ENCODE measurements at places on chromosomes 1 and 21.

- H3K36me3 ChIP-seq = no peaks in the 10 kb centered on the region
- H3K4me3 ChIP-seq = no peak overlapping the region
- H3K4me1 ChIP-seq = no peaks in the 10 kb centered on the region
These were observed 13.4 kb downstream of the ADORA1 start for GRCh38 chr1:203140743-203141520.

DNA sequence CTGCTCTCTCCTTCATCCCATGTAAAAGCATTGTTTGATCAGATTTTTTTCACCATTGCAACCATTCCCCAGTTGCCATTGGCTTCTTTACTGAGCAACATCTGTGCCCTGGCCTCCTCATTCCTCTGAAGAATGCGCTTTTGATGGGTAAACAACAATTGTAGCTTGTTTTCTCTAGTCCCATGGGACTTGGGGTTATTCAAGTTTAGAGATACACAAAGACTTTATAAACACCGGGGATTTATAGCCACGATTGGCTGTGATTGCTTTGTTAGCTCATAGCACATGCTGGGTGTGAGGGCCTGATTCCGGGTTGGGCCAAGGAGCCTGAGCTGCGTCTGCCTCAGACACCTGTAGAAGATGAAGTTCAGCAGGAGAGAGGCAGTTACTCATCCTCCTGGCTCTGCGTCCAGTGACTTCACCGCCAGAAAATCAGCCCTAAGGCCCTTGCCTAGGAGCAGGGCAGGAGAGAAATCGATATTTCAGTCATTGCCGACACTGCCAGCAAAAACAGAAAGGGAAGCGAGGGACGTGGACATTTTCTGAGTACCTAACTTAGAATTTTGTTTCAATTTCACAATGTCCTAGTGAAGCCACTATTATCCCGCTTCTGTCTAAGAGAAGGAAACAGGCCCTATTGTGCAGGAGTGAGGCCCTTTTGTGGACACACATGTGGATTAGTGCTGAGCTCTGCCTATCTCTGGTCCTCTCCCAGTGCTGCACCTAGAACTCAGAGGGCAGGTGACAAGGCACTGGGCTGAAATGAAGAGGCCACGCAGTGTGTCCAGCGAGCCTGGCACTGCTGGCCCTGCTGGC, 159.8 kb upstream of the USP24 start:
- H3K27me3 ChIP-seq = no peaks in the 10 kb centered on the region
- no peak overlapping the region for H3K27ac ChIP-seq
- H3K4me1 ChIP-seq = no peaks in the 10 kb centered on the region
- no peak for DNase-seq

DNA sequence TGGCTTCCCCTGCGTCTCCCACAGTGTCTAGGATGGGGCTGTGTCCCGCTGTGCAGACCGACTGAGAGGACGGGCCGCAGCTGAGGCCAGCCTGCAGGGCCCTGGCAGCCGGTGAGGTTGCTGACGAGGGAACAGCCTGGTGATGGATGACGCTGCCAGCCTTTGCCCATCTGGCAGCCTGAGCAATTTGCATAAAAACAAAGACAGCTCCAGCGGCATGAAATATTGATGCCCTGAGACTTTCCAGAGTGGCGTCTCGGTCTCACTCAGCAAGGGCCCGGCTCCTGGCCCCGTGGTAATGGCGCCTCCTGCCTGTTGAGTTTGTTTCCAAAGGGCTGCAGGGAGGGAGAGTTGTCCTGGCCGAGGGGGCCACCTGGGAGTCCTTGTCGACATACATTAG, 19.1 kb upstream of the KCNA10 start:
- H3K4me3 ChIP-seq = no peak overlapping the region
- H3K27me3 ChIP-seq = no peaks in the 10 kb centered on the region
- no peak for DNase-seq
- H3K4me1 ChIP-seq = no peaks in the 10 kb centered on the region
- no peaks in the 10 kb centered on the region for H3K36me3 ChIP-seq

- no peak for DNase-seq
- H3K27ac ChIP-seq = no peak overlapping the region
- H3K36me3 ChIP-seq = no peaks in the 10 kb centered on the region
- H3K4me3 ChIP-seq = no peak overlapping the region
- H3K4me1 ChIP-seq = no peaks in the 10 kb centered on the region
These were observed 27.4 kb upstream of the HRNR start for GRCh38 chr1:152251391-152251790.

GRCh38 chr1:206049919-206050600, 2.9 kb upstream of the RHEX start:
- H3K27ac ChIP-seq = no peak overlapping the region
- H3K36me3 ChIP-seq = no peaks in the 10 kb centered on the region
- no peaks in the 10 kb centered on the region for H3K4me1 ChIP-seq
- no peak for DNase-seq
- no peaks in the 10 kb centered on the region for H3K27me3 ChIP-seq

DNA sequence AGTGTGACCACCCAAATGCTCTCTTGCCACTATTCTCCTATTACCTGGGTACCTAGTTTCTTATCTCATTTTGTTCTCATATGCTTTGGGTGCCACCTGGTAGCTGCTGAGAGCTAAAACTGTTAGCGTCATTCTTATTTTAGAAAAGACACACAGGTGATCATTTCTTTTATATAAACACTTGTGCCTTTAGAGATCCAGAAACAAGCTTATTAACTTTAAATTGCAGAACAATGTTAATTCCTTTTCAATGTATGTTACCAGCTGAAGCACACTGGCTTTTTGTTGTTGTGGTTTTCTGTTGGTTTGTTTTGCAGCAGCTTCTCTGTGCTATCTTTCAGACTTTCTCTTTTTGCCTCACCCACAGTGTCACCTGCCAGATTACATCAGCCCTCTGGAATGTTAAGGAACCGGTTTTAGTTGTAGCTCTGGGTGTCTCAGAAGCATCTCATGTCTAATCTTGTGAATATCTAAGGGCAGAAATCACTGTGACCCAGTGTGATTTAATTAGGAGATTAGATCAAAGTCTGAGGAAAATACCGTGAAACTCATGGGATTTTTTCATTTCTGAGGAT, 43.4 kb upstream of the SLC19A2 start:
- H3K36me3 ChIP-seq = no peaks in the 10 kb centered on the region
- H3K27me3 ChIP-seq = no peaks in the 10 kb centered on the region
- no peak overlapping the region for H3K4me3 ChIP-seq
- H3K4me1 ChIP-seq = no peaks in the 10 kb centered on the region
- DNase-seq = no peak
- H3K27ac ChIP-seq = no peak overlapping the region

DNA sequence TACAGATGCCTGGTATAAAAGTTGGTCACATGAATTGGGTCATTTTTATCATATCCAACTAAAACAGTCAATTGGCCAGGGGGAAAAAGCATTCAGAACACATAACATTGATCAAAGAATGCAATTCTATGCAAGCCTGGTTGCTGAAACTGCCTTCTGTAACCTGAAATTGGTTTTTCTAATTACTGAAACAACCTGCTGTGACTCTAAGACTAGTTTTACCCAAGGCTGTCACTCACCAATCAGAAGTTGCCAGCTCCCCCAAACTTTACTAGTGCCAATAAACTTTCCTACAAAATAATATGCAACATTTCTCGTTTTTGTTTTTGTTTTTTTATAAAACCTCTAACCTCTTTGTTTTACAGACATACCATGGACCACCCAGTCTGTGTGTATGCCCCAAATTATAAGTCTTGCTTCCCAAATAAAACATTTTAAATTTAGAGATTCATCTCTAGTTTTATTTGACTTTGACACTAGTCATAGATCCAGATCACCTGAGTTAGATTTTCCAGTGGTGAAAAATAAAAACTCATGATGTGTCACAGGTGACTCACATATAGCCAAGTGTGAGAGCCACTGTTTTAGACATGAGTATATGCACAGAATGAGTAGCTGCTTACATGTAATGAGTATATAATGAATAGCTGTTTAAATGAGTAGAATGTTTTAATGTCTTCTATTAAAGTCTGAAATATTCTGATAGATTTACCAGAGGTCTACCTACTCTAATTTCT, 64.2 kb upstream of the CR2 start:
- H3K27ac ChIP-seq = no peak overlapping the region
- no peaks in the 10 kb centered on the region for H3K36me3 ChIP-seq
- no peak overlapping the region for H3K4me3 ChIP-seq
- H3K4me1 ChIP-seq = no peaks in the 10 kb centered on the region

- H3K27me3 ChIP-seq = no peaks in the 10 kb centered on the region
- H3K36me3 ChIP-seq = no peaks in the 10 kb centered on the region
- DNase-seq = no peak
- H3K4me3 ChIP-seq = peak overlapping the region; percentile 51
- no peaks in the 10 kb centered on the region for H3K4me1 ChIP-seq
These were observed 26.3 kb upstream of the IER5 start for GRCh38 chr1:181061891-181062835.

DNA sequence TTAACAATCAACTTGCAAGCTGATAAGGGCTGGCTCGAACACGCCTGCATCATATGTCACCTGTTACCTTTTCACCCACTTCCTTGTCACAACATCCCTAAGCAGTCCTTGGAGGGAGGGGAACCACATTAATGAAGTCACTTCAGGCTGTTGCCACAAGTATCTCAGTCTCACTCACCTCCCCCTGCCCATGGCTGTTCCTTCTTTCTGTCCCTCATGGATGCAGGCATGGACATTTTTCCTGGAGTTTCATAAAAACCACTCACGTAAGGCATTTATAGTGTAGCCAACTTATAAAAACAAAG, 76.8 kb upstream of the ANGPTL1 start:
- H3K27me3 ChIP-seq = no peaks in the 10 kb centered on the region
- no peak overlapping the region for H3K27ac ChIP-seq
- no peak overlapping the region for H3K4me3 ChIP-seq
- peaks cover 37% of the 10 kb centered on the region for H3K4me1 ChIP-seq

GRCh38 chr1:53369034-53369750, 41.3 kb upstream of the LRP8 start:
- H3K4me1 ChIP-seq = no peaks in the 10 kb centered on the region
- no peaks in the 10 kb centered on the region for H3K36me3 ChIP-seq
- H3K27me3 ChIP-seq = no peaks in the 10 kb centered on the region
- DNase-seq = no peak

- DNase-seq = no peak
- no peaks in the 10 kb centered on the region for H3K27me3 ChIP-seq
- H3K27ac ChIP-seq = no peak overlapping the region
- H3K4me1 ChIP-seq = no peaks in the 10 kb centered on the region
- H3K4me3 ChIP-seq = no peak overlapping the region
These were observed 96.4 kb downstream of the SYF2 start for GRCh38 chr1:25135909-25136308.

- no peaks in the 10 kb centered on the region for H3K36me3 ChIP-seq
- no peak overlapping the region for H3K27ac ChIP-seq
- no peak for DNase-seq
- H3K27me3 ChIP-seq = no peaks in the 10 kb centered on the region
- no peaks in the 10 kb centered on the region for H3K4me1 ChIP-seq
These were observed 118.8 kb downstream of the PTBP2 start for GRCh38 chr1:96840396-96840795.

- H3K4me3 ChIP-seq = no peak overlapping the region
- no peaks in the 10 kb centered on the region for H3K27me3 ChIP-seq
- H3K27ac ChIP-seq = no peak overlapping the region
- no peak for DNase-seq
- no peaks in the 10 kb centered on the region for H3K36me3 ChIP-seq
These were observed 27.8 kb upstream of the LYPD8 start for GRCh38 chr1:248783367-248783766.

DNA sequence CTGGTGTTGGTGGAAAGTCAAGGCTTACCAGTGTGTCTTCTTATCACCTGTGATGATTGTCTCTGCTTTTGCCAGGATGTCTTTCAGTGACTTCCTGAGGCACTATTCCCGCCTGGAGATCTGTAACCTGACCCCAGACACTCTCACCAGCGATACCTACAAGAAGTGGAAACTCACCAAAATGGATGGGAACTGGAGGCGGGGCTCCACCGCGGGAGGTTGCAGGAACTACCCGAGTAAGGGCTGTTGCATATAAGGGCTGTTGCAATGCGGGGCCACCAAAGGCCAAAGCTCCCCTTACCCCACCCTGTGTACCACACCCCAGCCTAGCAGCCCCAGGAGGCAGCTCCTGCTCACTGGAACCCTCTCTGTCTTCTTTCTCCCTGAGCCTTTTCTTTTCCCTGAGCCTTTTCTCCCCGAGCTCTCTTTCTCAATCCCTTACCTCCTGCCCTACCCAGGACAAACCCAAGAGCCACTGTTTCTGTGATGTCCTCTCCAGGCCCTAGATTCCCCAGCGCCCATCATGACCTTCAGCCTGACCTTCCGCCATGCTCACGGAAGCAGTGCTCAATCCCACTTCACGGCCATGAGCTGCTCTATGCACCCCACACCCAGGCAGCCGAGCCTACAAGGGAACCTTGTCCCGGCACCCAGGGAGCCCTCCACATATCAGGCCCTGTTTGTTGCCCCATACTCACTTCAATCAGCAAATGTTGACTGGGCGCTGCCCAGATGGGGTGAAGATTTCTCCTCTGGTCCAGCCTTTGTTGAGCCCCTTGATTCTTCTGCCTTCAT, 40.6 kb downstream of the CAPN2 start:
- no peak overlapping the region for H3K27ac ChIP-seq
- H3K4me3 ChIP-seq = no peak overlapping the region
- no peak for DNase-seq
- H3K36me3 ChIP-seq = peaks cover 74% of the 10 kb centered on the region

DNA sequence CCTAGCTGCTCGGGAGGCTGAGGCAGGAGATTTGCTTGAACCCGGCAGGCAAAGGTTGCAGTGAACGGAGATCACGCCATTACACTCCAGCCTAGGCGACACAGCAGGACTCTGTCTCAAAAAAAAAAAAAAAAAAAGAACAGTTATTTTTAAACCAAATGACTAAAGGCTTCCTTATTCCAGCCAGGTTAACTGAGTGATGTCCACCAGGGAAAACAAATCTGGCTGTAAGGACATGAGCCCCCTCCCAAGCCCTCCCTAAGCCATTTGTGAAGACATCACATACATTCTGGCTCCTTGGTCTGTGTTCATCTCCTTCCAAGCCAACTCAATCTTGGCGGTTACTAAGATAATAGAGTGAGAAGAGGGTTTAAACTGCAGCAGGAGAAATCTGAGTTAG, 8.2 kb downstream of the TMCC2 start:
- DNase-seq = no peak
- no peak overlapping the region for H3K27ac ChIP-seq
- no peaks in the 10 kb centered on the region for H3K27me3 ChIP-seq
- H3K4me1 ChIP-seq = peaks cover 5% of the 10 kb centered on the region

Measured in thoracic aorta (tissue), 2 donors.